HAP-1 (cell line): ENCODE measurements at places on chromosomes 2 and 18.

DNA sequence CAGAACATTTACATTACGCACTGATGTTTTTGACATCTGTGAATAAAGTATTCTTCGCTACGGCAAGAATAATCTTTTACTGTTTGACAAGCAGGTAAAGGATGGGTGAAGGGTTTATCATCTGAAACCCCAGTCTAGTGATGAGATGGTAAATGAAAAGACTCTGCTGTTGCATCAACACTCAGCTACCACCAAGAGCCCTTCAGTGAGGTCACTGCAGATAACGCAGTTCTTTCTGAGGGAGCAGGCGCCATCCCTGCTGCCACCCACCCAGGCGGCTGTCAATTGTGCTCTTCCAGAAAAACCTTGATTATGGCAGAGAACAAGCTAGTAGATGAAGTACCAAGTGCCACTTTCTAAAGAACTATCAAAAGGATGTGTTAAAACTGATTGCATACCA, 58.7 kb downstream of the ABCG8 start:
- DNase-seq: no peak

GRCh38 chr2:15889442-15890123, 50.8 kb upstream of the MYCN start:
- DNase-seq: no peak

DNA sequence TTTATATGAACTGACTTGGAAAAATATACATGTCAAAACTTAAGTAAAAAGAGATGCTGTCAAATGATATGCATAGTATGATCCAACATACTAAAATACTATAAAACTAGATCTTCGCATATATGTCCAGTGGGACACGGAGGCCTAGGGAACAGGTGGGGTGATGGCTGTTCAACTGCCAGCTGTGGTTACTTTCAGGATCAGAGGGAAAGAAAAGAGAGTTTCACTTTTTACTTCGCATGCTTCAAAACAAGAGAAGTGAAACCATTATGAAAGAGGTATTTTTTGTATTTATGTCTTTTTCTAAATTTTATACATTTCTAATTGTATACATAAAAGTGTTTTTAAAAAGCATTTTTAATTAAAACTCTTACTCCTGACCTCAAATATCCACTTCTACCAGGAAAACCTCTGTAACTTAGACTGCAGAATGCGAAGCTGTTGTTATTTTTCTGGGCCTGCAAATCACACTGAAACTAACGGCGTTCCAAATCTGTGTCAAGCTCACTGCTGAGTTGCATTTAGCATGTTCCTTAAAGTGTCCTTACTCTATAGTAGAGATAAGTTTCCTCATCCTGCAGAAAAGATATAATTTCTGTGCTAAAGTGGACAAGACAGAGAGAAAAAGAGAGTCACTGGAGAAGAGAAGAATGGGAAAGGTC, 97.8 kb upstream of the SLC35G4 start:
- no peak for DNase-seq

DNA sequence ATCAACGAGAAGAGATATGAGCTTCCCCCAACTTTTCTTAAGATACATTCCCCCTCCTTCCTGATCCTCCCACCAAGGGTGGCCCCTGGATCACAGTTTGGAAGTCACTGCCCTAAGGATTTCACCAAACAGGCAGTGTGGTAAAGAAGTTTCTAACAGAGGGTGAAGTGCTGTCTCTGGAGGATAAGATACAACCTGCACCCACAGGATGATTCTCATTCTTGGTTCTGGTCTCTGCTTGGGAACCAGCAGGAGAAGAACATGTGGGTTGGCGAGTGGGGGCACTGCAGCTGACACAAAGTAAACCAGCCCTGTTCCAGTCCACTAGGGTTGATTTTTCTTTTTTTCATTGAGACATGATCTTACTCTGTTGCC, 9.3 kb downstream of the NFE2L2 start:
- no peak for DNase-seq

- no peak for DNase-seq
These were observed 121.5 kb upstream of the SP3 start for GRCh38 chr2:174086708-174087107.

- DNase-seq: no peak
These were observed 363.3 kb downstream of the ZNF516 start for GRCh38 chr18:76131738-76132137.

DNA sequence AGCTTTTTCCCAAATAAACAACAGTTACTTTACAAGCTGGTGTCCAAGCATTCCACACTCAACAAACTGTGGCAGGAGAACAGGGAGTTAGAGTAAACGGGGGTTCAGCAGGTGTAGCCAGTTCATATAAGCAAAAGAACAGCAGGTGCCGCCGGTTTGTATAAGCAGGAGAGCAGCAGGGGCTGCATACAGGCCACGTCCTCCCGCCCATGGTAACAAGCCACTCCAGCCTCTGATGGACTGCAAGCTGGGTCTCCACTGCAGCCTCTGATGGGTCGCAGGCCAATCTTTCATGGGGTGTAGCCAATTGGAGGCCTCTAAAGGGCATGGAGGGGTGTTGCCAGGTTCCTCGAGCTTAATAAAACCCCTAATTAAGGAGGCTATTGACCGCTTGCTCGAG, 189.3 kb downstream of the ANKRD30B start:
- no peak for DNase-seq

DNA sequence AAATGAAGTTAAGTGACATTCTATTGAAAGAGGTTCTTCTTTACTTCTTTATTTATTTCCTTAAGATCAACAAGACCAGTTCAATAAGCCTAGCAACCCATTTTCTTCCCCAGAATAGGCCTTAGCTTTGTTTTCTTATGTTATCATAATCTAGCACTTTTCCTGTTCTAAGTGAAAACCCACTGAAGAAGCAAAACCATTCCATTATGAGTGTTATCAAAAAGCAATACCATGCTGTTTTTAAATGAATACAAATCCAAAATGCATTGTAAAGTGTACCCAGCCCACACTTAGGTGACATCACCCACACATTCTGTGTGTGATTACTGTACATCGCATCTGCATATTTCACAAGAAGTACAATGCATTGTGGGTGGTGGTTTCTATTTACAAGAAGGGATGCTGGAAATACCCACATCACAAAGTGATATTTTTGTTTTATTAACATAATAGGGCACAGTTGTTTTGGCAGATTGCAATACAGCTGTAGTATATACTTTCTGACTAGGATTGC, 679.5 kb downstream of the KCNJ3 start:
- DNase-seq: no peak

- DNase-seq: no peak
These were observed at the start of gene CAVIN2 for GRCh38 chr2:191846515-191847476. TSS of gene CAVIN2 (minus strand) at chr2:191847088. CDS start at chr2:191846925, 163 bp downstream.
